Anterior cingulate cortex (tissue), 58 donors: ENCODE measurements at places on chromosomes 3 and 15.

DNA sequence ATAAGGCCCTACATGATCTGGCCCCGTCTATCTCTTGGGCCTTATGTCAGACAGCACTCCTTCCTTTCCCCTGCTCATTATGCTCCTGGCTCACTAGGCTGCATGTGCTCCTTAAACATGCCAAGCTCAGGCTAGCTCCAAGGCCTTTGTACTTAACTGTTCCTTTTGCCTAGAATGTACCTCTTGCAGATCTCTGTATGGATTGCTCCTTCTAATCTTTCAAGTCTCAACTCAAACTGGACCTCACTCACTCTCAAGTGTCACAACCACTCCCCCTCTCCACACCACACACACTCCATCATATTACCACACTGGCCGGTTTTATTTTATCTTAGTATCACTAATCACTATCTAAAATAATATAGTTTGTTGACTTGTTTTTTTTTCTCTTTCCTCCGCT is 36.4 kb downstream of the ZMAT3 start:
- DNase-seq: no peak

DNA sequence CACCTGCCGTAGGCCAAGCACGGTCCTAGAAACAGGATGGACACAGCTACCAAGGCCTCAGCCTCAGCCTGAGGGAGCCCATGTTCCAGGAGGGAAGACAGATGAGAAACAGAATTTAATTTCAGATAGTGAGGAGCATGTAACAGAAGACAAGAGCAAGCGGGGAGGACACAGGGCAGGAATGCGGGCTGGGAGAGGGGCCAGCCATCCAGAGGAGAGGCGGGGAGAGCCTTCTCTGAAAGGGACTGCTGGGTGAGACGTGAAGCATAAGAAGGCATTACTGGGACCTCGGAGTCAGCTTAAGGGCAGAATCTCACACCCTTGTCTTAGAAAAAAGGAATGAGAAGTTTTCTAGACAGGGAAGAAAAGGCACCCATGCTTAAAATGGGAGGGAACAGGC is 271.7 kb upstream of the NSMCE3 start:
- DNase-seq: no peak

DNA sequence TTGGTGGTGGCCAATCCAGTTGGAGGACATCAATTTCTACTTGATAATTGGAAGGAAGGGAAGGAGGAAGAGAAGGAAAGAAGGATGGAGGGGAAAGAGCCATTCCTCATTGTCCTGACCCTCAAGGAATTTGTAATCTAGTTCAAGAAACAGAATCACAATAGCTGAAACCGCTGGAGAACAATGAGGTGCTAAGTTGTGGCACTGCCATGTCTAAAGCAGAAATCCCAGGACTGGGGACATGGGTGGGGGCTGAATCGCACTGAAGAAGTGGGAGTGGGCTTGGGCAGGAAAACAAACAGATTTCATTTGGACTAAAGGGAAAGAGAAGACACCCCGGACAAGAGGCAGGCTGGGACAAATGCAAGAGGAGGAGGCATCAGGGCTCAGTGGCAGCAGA is 183.6 kb downstream of the UACA start:
- DNase-seq: no peak

DNA sequence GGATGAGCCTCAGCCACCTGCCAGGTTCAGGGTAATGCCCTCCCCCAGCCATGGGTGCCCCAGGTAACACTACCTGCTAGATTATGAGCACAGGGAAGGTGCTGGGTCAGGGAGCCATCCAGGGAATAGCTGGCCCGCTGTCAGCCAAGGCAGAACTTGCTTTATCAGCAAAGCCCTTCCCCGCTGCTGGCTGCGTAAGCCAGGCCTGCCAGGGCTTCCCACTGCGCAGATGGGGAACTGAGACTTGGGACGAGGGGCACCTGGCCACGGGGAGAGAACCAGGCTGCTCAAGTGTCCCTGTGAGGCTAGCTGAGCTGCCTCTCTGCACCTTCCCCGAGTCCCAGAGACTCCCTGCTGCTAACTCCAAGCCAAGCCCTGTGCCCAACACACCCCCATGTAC is 45.4 kb downstream of the CACNA2D2 start:
- DNase-seq: no peak

- DNase-seq: no peak
Measured at GRCh38 chr15:27036210-27036609, 65.2 kb downstream of the GABRG3 start.

DNA sequence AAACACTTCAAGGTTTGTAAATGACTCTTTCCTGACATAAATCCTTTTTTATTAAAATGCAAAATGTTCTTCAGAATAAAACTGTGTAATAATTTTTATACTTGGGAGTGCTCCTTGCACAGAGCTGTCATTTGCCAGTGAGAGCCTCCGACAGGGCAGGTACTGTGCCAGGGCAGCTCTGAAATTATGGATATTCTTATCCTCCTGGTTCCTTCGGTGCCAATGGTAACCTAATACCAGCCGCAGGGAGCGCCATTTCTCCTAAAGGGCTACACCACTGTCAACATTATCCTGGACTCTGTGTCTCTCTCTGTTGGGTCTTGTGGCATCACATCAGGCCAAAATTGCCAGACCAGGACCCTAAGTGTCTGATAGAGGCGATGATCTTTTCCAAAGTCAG is 33.0 kb downstream of the CHDH start:
- DNase-seq: no peak

DNA sequence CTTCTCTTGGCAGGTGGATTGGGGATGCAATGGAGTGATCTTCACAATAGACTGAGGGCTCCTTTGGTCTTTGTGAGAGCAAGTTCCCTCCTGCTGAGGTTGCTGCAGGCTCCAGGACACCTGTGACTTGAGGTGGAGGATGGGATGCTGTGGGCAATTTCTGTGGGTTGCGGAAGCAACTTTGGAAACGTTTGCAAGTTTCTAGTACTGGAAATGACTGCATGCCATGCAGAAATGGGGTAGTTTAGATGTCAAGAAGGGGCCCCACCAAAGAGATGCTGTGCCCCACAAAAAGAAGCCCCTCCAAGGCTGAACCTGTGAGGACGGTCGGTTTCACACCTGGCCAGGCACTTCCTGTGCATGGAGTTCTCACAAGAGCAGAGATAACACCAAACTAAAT is 80.4 kb upstream of the XCR1 start:
- DNase-seq: no peak

DNA sequence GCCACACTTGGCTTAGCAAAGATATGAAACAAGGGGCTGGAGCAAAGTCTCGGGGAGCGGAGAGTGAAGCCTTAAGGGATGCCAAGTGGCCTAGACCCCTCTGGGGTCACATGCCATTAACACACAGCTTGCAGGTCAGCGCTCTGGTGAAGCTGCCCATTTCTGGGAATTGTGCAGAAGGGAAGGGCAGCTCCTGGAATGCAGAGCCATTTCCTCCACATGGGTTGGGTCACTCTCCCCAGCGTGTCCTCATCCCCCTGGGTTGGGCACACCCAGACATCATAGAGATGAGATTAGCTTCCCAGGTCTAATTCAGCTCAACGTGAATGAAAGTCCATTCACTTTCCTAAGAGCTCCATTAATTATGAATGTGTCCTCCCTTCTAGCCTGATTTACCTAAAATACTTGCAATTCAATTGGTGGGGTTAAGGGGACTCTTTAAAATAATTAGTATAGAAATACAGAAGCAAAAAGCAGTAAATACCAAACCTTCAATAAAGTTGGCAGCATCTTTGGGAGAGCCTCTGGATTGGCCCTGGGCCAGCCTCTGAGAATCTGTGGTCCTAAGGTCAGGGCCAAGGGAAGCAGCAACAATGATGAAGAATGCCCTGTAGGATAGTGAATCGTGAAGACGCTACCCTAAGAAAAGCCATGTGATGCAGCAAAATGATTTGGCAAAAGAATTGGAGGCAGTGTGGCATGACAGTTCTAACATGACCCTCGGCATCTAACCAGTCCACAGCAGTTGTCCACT is 17.8 kb downstream of the MRAS start:
- no peak for DNase-seq

DNA sequence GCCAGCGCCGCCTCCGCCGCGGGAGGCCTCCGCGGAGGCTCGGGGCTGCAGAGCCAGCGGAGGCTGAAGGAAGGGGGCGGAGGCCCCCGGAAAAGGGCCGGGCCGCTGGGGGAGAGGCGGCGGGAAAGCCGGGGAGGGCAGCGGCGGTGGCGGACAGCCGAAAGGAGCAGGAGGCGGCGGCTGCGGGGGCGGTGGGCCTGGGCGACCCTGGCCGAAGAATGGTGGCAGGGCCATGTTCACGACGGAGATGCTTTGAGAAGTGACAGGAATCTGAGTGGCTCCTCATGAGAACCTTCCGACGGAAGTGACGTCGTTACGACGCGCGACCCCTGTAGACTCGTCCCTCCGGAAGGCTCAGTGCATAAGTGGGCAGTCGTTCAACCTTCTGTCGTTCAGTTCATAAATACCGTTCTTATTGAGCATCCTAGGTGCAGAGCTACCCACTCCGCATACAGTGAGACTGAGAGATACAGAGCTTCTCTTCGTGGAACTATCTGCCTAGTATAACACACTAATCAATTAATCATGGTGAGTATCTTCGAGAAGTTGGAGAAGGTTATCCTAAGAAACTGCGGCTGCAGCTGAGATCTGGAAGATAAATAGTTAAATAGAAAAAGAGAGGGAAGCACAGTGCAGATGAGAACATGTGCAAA is at the start of gene PDCD7:
TSS of gene PDCD7 (minus strand) at position 261 of the 653 bp plus-strand sequence. CDS start at position 234, 27 bp downstream.
- DNase-seq: peak; percentile 75

DNA sequence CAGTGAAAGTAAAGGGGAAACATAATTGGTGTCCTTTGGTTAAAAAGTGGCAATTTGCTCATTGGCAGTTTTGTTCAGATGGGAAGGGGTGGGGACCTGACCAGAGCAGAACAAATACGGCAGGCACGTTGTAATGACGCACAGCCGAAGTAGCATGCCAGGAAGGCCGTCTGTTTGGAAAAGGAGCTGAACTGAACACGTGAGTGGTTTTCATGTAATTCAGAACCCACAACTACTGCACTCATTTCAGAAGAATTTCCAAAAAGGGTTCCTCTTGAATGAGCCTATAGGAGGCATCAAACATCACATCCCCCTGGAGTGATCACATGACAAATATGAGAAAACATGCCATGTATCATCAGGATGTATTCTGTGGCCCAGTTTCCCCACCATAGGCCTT is 42.9 kb upstream of the LMCD1 start:
- DNase-seq: no peak

DNA sequence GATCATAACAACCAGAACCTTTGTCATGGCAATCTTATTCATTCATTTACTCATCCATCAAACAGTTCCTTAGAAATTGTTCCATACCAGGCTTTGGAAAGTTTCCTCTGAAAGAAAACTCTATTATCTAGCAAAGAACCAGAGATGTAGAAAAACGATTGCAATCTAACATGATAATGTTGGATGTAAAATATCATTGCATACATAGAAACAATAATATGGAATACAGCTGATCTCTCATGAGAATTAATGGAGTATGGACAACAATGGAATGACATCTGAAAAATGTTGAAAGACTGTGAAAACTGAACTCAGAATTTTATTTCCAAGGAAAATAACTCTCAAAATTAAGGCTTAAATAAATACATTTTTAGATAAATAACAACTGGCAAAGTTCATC is 665.4 kb downstream of the NLGN1 start:
- DNase-seq: no peak

DNA sequence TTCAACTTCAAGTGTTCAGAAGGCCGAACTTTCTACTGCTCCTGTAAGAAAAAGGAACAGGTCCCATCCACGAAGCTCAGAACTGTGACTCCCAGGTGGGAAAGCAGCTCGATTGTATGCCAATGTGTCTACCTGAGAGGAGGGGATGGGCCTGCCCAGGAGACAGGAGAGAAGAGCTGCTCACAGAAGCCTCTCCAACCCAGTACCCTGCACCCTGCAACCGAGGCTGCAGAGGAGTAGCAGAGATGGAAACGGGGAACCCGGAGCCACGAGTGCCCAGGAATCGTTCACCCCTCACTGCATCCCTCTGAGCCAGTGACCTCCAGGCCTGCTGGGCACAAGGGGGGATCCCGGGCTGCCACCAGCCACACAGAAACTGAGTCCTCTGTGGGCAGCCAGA is 86.5 kb upstream of the PRR23E start:
- DNase-seq: no peak

GRCh38 chr15:100114100-100114499 is 227.7 kb downstream of the ADAMTS17 start:
- DNase-seq: peak; percentile 20
